ENCODE measurements at places on chromosomes 7 and 10.

GRCh38 chr10:49056356-49056755 lies 59.0 kb downstream of the VSTM4 start:
- no peak for DNase-seq

- DNase-seq = peak; percentile 42
Observed at GRCh38 chr7:26090927-26091519, 61.0 kb upstream of the NFE2L3 start.

- DNase-seq = no peak
Observed at GRCh38 chr10:132388891-132389432, 8.0 kb upstream of the PWWP2B start.

GRCh38 chr7:41096917-41097316 lies 606.0 kb downstream of the INHBA start:
- no peak for DNase-seq

DNA sequence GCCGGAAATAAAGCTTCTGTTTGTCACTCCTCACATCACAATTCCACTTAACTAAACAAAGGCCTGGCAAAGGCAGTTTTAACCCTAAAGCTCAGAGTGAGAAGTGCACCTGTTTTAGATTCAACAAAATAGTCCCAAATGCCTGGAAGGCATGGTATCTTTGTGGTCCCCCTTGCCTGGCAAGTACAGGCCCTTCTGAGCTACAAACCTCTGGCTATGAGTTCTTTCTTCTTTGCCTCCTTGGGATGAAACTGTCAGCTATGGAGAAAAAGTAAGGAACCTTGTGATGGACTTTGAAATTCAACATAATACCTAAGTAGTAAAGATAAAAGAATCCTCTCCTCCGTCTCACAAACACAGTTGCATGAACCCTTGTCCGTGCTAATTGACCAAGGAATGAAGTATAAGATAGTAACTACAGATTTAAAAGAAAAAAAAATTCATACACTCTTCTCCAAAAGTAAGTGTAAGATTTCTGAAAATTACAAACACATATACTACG lies 244.5 kb upstream of the ETV1 start:
- DNase-seq = no peak

DNA sequence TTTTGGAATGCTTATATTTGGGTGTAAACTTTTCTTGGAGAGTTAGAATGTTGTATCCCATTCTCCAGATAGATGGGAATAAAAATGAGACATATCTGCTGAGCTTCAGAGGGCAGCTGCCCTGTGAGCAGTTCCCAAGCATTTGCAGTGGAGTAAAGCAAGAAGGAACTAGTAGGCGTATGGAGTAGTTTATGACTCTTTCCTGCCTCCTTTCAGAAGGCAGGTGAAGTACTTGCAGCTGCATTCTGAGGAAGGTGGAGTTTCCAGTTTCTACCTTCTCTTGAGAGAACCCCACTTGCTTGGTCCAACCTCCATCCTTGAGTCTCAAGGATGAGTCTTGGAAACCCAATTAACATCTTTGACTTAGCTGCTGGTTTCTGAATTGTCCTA lies 563.6 kb downstream of the LRMDA start:
- DNase-seq = no peak

- no peak for DNase-seq
Observed at GRCh38 chr7:143362131-143363015, at the start of gene FAM131B. FAM131B (minus strand) TSS chr7:143362713; CDS start chr7:143362603, 110 bp downstream.

DNA sequence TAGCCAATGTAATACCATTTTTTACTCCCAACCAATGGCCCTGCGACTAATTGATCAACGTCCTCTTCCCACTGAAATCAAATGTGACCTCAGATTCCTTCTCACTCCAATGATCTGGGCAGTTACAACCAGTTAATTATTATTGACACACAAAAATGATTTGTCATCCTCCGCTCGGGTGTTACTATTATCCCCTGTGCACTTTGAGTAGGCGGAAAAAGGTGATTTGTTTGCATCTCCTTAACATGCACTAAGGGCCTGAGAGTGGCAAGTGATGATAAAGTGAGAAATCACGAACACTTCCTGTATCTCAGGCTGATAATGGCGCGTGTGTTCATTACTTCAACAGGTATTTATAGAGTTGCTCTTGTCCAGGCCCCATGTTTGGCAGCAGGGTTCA lies 40.9 kb upstream of the PNLIP start:
- no peak for DNase-seq

DNA sequence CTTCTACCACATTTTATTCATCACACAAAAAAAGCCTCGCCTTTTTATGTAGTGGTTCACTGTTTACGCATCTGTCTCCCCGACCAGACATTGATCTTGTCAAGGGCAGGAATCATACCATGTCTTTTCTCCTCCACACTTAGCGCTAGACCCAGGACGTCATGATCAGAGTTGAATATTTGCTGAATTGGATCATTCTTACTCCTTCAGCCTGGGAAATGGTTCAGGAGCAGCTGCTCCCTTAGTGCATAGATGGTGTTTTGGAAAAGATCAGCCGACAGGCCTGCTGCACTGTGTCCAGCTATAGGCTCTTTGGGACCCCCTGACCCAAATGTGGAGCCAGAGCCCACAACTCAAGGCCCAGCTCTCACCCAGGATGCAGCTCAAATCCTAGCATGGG lies 249.1 kb upstream of the TMEM72 start:
- no peak for DNase-seq
